ENCODE measurements at places on chromosomes 11 and 22.

GRCh38 chr22:26827611-26828010 lies 170.2 kb downstream of the MIAT start:
- DNase-seq = no peak

- no peak for DNase-seq
Measured at GRCh38 chr22:21827628-21828267, 39.7 kb downstream of the MAPK1 start.

- no peak for DNase-seq
Measured at GRCh38 chr22:40572976-40573375, 63.5 kb downstream of the MRTFA start.

DNA sequence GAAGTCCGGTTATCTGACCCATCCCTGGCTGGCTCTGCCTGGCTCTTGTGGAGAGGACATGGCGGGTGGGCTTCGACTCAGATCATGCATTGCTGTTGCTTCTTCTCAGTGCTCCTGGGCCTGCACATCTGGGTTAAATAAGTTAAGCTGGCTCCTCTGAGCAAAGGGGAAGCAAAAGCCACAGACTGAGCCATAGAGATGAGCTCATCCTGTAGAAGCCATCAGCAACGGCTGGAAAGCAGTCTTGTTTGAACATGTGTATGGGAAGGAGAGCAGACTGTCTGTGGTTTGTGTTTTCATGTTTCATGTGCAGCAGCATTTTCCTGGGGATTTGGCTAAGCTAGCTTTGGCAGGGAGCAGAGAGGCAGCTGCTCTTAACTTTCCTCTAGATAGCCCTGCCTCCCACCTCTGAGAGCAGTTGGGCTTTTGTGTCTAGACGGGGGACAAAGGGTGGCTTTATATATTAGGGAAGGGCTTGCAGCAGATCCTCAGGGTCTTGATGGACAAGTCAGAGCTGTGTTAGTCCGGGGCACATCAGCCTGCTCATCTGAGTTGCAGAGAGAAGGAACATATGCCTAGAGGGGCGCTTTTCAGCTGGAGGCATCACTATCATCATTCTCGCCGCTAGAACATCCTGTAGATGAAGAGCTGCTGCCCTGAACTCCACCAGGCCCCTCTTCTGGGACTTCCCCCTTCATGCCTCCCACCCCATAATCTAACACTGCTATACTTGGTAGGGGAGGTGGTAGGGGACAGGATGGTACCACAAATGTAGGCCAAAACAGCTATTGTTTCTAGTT lies 14.9 kb downstream of the DCPS start:
- no peak for DNase-seq

- no peak for DNase-seq
Measured at GRCh38 chr11:57491371-57492061, 24.0 kb downstream of the SLC43A1 start.

DNA sequence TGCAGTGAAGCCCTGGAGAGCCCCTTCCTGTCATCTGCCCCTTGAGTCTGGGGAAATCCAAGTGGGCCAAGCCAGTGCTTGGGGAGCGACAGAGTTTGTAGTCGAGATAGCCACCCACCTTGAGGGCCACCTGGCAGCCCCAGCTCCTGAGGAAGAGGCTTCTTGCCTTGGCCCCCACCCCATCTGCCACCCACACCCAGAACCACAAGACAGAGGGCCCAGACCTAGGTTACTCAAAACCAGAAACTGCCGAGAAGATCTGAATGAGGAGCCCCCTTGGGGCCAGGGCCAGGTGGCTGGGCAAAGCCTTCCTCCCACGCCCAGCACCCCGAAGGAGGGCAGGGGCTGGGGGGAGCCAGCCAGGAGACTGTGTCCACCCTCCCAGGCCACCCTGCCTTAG lies 18.8 kb upstream of the PRR5 start:
- DNase-seq = no peak

DNA sequence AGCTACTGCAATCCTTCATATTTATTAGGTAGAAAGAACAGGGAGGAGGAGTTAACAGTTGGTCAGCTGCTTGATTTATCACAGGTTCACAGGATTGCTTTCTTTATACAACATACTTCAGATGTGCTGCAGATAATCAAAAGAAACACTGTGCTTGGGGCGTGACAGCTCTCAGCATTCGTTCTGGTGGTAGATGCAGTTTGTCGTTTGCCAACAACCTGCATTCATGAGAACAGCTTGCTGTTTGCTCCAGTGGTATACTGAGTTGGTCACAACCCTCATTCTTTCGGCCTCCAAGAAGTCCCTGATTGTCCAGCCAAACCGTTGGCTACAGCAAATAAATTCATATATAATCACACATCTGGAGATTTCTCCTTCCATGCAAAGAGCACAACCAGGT lies 120.5 kb downstream of the ZNF280B start:
- no peak for DNase-seq

DNA sequence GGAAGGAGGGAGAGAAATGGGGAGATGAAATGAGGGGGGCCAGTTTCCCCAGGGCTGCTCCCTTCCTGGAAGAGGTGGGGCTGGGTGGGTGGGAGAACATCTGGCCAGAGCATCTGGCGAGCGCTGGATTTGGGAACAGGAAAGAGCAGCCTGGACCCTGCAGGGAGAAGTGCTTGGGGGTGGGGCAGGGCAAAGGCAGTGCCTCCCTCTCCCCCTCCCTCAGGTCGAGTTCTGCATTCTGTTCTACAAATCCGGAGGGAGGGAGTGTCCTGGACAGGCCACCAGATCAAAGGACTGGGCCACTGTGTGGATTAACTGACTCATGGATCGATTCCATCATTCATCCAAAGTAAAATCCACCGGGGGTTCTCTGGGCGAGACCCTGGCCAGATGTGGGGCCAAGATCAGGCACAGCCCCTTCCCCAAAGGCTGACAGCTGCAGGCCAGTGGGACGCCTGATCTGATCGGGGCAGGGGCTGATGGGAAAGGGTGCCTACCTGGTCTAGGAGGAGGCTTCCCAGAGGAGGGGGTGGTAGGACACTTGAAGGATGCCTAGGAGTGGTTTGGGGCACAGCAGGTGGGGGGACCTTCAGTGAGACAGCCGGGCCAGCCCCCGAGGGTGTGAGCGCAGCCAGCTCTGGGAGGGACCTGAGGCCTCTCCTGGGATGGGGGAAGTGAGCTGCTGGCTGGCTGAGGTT lies 57.5 kb downstream of the CACNA1I start:
- DNase-seq = no peak

GRCh38 chr11:117828611-117829368 lies 4.2 kb upstream of the FXYD2 start:
- no peak for DNase-seq
